Activated T-cell treated with anti-CD3 and anti-CD28 coated beads for 4 hours (primary cell): ENCODE measurements at places on chromosomes 1 and 21.

- DNase-seq: no peak
Observed at GRCh38 chr1:234001817-234002216, 97.3 kb downstream of the SLC35F3 start.

GRCh38 chr1:174116042-174116441 is 43.3 kb upstream of the RABGAP1L start:
- DNase-seq: no peak

DNA sequence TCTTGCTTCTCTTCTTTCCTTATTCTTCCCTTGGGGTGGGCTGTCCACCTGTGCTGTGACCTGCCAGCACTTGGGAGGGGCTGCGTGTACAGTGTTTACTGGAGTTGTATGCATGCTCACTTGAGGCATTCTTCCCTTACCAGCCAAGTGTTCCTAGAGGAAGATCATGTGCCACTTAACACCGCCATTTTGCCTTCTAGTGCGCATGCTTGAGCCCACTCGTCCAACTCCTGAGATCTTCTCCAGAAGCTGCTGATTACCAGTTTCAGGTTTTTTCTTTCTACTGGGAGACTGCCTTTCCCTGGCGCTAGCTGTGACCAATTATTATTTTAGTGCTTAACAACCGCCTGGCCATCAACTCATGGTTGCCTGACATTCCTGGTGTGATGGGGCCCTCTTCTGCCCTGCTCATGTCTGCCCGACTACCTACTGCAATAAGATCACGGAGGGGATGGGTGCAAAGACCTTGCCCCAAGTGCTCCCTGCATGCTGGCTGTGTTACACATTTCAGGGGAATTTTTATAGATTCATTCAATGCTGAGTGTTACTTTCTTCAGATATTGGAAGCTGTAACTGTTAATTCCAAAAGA is 74.2 kb upstream of the B3GALT5 start:
- no peak for DNase-seq

GRCh38 chr1:21397813-21398188 is 42.1 kb upstream of the NBPF3 start:
- DNase-seq: no peak

DNA sequence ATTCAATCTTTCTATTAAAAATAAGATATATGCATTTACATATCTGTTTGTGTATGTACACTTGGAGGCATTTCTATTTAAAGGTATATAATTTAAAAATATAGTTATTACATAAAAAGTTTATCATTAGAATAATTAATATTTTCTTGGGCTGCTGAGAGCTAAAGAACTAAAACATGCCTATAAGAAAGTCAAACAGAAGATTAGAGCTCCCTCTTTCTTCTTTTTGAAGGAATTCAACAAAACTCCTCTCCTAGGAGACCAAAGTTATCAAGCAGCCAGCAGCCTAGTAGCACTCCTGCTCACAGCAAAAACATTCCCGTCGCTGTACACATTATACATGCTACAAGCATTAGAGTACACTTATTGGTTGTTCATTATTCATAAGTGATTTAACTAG is 216.4 kb downstream of the VAV3 start:
- DNase-seq: no peak

DNA sequence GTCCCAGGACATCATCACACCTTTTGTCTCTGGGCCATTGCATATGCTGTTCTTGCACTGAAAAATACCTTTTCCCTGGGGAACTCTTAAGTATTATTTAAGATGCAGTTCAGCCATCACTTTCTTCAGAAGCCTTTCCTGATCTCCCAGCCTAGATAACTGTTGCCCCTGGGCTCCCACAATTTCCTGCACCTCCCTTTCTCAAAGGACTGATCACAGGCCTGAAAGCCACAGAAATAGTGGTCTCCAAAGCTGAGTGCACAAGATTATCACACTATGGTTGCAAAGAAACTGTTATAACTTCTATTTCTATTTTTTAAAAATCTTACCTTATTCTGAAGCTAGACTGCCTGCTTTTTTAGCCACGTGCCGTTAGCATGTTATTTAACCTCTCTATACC is 2.8 kb upstream of the ZSCAN20 start:
- DNase-seq: no peak

DNA sequence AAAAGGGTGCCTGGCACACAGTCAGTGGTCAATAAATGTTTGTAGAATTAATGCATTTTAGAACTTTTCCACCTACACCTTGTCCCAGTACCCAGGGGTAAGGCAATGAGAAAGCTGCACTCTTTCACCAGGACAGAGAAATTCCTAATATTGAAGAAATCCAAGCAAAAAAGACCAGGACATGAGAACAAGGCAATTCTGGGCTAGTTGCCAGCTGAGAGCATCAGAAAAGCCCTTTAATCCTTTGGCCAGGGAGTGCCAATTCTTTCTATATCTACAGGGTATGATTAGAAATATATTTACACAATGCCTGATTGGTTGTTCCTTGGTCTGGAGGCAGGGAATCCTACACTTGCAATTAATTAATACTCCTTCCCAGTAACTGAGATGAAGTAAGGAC is 492.4 kb upstream of the NFIA start:
- no peak for DNase-seq

DNA sequence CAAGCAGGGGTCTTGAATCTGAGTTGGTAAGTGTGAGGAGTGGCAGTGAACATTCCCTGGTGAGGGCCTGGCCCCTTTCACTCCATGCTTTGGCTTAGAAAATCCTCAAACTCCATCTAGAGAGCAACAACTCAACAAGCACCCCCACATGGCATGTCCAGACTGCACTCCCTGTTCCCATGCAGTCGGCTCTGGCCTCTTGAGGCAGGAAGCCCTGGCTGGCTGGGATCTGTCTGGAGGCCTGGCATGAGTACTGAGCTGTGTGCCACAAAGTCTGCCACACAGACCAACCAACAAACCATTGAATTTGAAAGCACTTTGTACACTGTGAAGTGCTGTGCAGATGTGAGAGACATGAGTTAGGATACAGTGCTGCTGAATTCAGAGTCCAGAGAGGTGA is 25.2 kb downstream of the COA7 start:
- no peak for DNase-seq

DNA sequence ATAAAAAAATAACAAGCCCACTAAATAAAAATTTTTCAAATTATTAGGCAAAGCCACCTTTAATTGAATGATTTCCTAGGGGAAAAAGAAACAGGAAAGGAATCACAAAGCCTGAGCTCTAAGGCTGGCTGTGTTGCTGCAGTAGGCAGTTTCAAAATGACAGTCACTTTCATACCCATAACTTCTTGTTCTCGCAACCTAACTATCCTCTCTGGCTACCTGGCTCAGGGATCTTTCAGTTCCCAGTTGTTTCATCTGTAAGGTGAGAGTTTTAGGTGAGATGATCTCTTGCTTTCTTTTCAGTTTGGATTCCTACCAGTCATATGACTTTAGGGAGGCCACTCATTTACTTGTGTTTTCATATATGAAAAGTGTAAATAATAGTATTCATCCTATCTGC is 226.1 kb downstream of the ASTN1 start:
- DNase-seq: no peak

GRCh38 chr1:88433556-88433955 is 250.5 kb upstream of the PKN2 start:
- no peak for DNase-seq

DNA sequence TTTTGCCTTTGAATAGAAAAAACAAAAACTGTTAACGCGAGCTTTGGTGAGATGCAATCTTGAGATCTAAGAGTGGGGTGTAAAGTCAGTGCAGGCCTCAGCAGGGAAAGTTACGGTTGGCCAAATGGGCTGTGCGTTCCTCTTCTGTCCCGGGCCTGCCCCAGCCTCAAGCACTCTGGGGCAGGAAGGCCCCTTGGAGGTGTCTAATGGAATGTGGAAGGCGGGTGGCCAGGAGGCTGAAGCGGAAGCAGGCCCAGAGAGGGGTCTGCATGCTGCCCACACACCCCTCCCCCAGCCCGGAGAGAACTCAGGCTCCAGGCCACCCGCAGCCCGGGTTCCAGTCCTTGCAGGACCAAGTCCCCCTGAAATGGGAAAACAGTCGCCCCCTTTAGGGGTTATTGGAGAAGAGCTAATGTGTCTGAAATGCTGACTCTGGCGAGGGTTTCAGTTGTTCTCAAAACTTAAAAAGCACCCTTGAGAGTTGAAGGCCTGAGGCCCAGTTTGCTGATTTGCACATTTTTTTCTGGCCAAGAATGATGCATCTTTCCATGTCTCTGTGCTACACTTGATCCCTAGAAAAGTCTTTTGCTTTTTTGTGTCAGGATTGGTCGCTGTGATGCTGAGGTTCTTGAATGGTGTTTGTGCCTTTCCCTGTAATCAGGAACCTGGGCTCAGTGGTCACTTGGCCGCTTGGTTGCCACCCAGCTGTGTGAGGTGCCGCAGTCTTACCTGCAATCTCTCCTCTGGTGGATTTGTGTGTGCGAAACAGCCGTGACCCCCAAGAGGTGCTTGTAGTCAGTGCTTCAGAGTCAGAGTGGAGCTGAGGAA is 2.0 kb downstream of the COL18A1 start:
- DNase-seq: no peak

- DNase-seq: no peak
Observed at GRCh38 chr1:109307274-109308021, 637 bp upstream of the MYBPHL start.

GRCh38 chr1:41215623-41216022 is 26.5 kb downstream of the SCMH1 start:
- no peak for DNase-seq

DNA sequence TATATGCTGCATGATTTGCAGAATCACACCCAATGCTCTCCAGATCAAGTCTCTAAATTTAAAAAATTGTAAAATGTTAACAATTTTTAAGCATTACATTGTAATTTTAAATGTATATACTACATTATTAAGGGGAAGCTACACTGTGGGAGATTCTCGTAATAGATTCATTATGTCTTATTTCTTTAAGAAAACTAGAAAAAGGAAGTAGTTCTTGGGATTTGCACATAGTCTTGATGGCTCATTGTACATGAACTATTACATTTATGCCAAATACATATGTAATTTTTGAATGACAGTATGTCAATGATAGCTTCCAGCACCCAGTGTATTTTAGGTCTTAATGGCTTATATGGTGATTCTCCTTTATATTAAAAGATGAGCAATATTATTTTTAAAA is 250.3 kb downstream of the PTPRC start:
- no peak for DNase-seq

GRCh38 chr1:171799166-171799565 is 17.7 kb downstream of the METTL13 start:
- DNase-seq: no peak

GRCh38 chr1:106555571-106555970 is 500.9 kb upstream of the PRMT6 start:
- no peak for DNase-seq

GRCh38 chr1:51463561-51463960 is 55.5 kb downstream of the EPS15 start:
- no peak for DNase-seq

DNA sequence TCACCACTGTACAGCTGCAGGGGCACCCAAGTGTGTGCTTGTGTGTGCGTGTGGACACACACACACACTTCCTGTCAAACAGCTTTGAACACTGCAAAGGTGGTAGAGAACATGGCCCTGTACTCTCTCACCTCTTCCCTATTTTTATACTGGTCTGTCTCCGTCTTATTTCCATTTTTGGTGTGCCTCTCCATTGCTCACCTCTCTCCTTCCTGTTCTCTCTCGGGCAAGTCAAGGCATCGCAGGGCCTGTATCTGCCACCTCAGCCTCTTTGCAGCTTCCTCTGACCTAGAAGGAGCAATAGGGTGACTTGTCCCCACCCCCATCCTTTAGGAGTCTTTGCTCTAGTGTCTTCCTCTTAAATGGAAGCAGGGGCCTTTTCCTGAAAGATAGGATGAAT is 2.2 kb downstream of the SMCP start:
- DNase-seq: no peak

DNA sequence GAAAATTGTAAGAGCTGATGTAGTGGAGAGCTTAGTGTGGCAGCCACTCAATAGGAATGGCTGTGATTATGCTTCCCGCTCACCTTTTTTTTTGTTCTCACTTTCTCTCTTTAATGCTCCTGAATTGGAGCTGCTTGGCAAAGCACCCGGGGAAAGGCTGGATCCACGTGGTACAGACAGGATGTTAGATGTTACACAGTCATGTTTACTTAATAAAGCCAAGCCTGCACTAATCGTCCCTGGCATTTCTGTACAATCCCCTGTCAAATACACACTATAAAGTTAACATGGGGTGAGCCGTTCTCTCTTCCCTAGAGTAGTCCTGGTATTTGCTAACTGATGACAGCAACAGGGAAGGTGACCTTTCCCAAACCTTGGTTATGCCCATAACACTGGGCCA is 187.8 kb downstream of the ZSCAN20 start:
- no peak for DNase-seq

DNA sequence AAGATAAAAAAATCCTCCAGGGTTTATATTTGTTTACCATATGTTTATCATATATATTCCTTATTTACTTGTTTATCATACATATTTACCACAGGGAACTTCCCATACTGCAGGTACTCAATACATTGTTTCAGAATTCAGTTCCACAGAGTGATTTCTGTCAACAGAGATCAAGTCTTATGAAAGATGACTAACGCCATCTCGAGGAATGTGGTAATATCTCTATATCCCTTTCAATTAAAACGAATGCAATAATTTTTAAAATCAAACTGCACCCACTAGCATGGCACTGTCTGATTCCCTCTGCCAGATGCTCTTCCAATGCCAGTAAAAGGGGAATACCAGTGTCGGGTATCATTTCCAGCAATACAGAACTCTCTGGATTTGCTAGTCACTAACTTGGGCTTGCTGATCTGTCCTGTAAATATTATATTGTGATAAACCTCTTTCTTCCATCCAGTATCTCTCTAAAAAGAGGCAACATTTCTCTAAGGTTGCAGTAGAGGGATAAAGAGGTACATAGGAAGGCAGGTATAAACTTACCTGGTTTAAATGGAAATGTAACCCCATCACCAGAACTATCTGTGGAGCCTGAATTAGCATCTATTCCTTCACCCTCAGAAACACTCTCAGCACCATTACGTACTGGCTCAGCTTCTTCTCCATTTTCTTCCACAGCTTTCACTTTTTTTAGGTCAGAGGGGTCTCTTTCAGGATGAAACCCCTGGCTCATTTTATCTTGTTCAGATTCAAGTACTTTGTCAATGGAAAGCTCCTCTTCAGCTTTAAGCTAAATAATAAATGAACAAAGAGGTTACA is 112.3 kb upstream of the HP1BP3 start:
- DNase-seq: no peak

DNA sequence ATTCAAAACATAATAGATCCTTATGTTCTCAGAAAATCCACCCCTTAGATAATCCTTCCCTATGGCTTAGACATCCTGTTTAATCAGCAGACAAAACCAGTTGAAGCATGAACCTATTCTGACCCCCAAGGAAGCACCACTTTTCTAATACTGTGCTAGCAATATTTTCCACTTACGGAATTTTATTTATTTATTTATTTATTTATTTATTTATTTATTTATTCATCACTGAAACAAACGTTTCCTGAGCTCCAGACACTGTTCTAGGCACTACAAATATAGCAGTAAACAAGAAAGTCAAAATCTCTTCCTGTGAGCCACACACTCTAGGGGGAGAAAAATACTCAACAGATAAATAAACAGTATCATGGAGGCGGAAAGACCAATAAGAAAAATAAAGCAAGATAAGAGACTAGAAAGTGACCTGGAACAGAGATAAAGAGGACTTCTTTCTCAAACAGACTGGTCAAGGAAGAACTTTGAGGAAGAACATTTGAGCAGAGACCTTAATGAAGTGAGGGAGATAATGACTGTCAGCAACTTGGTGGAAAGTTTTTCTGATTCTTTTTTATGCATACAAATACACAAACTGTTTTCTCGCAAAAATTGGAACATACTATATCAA is 145.5 kb upstream of the POGK start:
- DNase-seq: no peak
